T-cell (primary cell): ENCODE measurements at places on chromosomes 3 and 15. TPM values are rescaled to one million over a fixed set of nuclear protein-coding genes. Genes with fewer than 3 reads are reported as not detected.
A peak's percentile ranks its signal among the peaks of the same experiment; 100 is the strongest.

The IRAK2 gene
- 4.2 TPM for total RNA-seq

DNA sequence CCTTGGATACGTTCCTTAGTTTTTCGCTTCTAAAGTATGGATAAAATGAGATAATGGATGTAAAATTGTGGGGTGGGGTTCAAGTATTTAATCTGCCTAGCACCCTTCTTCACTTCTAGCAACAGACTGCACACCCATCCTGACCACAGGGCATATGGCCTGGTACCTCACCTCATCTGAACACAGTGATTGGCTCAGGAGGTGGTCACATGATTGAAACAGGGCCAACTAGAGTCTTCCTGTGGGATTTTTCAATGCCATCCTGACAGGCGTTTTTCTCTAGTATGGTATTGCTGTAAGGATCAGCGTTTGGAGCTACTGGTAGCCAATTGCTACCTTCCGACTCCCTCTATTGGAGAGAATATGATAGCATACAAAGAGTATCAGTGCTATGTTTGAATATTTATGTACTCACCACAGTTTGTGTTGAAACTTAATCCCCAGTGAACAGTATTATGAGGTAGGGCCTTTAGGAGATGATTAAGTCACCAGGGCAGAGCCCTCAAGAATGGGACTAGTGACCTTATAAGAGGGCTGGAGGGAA is 172.2 kb downstream of the PPM1L start:
- DNase-seq: no peak

- no peak for DNase-seq
These were observed 222.6 kb downstream of the PDCD6IP start for GRCh38 chr3:34020726-34021680.

DNA sequence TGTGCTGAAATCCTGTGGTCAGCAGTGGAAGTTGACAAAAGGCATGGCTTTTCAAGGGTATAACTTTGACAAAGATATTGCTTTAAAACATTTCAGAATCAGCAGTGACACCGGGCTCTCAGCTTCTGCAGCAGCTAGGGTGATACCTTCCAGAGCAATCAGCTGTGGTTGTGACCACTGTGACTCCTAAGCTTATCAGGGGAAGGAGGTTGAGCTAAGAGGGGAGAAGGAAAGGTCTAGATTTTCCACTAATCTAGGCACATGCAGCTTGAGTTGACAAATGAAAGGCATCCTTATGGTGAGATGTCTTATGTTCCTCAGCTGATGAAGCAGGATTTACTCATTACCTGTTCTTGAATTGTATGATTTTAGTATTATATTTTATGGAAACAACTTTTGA is 16.3 kb upstream of the LRRFIP2 start:
- DNase-seq: no peak

The CALML4 gene
- 3.3 TPM for total RNA-seq

GRCh38 chr3:5542472-5542871 is 355.0 kb downstream of the EDEM1 start:
- DNase-seq: no peak

DNA sequence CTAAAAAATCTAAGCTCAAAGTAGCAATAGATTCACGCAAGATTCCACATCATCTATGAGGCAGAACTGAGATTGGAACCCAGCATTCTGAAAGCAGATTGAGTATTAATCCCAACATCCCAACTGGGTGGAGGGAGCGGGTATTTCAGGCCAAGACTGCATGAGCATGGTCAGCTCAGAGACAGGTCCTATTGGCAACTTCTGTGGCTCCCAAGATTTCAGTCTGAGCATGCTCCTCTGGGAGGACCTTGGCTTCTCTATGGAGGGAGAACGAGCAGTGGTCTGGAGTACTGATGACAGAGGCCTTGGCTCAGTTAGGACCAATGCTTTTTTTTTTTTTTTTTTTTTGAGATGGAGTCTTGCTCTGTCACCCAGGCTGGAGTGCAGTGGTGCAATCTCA is 4.0 kb upstream of the ITGA11 start:
- DNase-seq: no peak

DNA sequence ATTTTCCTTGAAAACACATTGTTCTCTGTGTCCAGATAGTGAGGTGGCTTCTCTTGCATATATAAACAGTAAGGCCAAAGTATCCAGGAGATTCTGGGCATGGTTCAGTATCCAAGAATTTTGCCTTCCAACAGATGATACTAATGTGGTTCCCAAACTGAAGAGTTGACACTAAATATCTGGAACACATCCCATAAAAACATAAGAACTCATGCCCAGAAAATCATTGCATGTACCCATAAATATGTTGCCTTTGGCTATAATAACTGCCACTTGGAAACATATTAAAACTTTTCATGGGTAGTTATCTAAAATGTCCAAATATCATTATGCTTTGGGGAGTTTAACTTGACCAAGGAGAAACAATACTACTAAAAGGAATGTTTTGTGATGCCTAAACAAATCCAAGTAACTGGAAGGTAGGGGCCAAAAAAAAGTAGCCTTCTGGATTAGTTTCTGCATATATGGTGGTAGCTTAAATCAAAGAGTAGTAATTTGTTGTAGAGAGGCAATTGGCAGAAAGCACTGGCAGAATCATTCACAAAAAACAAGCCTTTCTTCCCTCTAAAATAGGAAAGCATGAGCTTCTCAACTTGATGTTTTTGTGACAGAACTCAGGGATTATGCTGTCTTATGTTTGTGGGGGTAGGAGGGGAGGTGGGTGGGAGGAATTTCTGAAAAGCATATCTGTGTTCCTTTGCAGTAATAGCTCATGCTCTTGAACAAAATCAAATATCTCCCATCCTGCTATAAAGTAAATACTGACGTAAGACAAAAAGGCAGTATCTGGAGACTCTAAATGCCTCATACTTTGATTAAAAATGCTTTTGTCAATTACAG is 753.9 kb downstream of the TUSC7 start:
- DNase-seq: no peak

- no peak for DNase-seq
These were observed 90.7 kb upstream of the ICE2 start for GRCh38 chr15:60569596-60569995.

GRCh38 chr15:83571820-83572707 is 81.9 kb upstream of the ADAMTSL3 start:
- DNase-seq: peak; percentile 10

DNA sequence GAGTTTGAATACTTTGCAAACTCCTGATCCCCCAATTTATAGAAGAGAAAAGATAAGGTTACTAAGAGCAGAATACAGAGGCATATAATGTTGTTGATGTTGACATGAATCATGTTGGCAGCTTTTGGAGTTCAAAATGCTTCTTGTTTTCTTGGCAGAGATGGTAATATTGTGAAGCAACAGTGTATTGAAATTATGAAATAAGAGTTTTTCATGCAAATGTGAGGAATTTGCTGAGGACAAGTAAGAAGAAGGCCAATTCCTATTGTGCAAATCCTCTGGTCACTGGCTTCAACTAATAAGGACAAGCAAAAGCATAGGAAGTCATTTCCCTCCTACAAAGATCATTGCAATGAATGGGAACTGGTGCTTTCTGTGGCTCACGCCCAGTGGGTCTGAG is 126.9 kb upstream of the CHL1 start:
- no peak for DNase-seq

DNA sequence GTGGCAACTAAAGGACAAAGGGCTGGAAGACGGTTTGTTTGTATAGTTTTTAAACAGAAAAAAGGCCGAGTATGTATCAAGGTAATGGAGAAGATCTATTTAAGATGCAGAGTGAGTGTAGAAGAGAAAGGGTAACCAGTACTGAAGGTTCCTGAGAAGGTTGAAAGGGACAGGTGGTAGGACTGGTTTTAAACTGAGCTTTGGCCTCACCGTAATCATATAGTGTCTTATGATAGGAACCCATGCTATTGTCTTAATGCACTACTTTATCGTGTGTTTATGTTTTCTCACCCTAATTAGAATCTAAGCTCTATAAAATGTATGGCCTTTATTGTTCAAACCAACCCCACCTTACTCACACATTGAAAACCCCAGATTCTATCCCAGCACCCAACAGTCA is 32.7 kb downstream of the FHIT start:
- DNase-seq: no peak

DNA sequence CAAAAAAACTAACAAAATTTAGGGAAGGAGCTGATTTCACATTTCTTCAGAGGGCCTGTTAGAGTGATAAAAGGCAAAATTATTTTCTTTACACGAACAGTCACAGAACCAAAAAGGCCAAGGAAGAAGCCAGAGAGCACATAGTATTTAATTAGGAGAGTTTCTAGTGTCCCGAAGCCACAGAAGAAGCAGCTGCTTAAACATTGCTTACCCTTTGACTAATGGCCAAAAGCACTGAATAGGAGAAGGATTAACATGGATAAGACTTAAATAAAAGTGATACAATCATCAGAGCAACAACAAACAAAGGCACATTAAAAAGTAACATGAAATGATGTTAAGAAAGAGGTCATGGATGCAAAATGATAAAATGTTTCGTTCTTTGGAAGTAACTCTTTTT is 98.6 kb downstream of the CHL1 start:
- no peak for DNase-seq

- no peak for DNase-seq
These were observed 85.0 kb downstream of the OSBPL10 start for GRCh38 chr3:31896026-31896425.

The HACL1 gene
- 34.5 TPM for total RNA-seq

The GOLGA6L7 gene
- not detected for total RNA-seq

The SPATA12 gene
- total RNA-seq: not detected
